Activated CD4-positive, alpha-beta T cell treated with anti-CD3 and anti-CD28 coated beads for 48 hours (primary cell): ENCODE measurements at places on chromosomes 13 and 19.

DNA sequence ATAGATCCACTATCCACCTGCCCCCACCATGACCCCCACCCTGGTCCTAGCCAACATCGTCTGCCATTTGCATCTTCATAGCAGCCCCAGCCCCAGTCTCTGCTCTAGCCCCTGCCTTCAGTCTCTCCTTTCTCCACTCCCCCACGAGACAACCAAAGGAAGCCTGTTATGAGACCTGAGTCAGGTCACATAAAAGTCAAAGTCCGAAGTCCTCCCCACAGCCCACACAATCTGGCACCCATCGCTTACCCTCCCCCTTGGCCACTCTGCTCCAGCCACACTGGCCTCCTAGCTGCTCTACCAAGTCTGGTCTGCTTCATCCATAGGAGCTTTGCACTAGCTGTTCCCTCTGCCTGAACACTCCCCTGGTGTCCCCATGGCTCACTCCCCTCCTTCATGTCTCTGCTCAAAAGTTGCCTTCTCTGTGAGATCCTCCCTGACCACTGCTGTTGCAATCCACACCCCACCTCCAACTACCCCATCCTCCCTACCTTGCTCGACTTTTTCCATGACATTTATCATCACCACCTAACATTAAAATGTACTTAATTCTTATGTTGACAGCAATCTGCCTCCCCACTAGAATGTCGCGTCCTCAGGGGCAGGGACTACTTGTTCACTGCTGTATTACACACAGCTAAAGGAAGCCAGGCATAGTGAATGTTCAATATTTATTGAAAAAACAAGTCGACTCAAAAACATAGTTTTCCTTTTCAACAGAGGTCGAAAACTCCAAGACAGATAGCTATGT lies 1.2 kb upstream of the PLEKHG2 start:
- DNase-seq = no peak

DNA sequence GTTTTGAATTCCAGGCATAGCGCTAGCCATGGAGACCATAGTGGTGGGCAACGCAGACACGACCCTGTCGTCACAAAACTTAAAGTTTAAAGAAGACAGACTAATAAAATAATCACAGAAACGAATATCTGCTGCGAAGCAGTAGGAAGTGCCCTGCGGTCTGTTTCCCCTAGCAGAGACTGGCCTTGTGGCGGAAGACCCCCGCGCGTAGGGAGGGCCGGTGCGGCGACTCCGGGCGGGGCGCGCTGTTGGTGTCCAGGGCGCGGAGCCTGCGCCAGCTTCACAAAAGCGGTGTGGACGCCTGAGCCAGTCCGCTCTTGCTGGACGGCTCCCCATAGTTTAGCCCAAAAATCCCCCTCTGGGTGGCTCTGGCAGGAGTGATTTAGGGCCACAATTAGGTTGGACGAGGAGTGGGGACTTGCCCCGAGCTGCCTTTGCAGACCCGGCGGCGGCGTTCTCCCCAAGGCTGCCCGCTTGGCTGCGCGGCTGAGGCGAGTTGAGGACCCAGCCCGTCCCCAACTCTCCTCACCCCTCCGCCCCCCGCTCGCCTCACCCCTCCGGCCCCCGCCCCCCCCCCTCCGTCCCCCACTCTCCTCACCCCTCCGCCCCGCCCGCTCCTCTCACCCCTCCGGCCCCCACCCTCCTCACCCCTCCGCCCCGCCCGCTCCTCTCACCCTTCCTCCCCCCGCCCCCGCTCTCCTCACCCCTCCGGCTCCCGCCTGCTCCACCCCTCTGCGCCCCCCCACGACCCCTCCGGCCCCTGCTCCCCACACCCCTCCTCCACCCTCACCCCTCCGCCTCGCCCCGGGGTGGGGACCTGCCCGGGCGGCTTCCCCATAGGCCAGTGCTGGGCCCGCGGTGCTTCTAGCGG lies 14.2 kb upstream of the LATS2 start:
- DNase-seq = peak; percentile 38

- no peak for DNase-seq
These were observed 24.7 kb downstream of the NFIX start for GRCh38 chr19:13020002-13020414.

GRCh38 chr13:70893832-70894231 lies 785.6 kb upstream of the KLHL1 start:
- no peak for DNase-seq

GRCh38 chr13:75316427-75316826 lies 165.5 kb downstream of the TBC1D4 start:
- no peak for DNase-seq

- peak; percentile 94 for DNase-seq
These were observed at the start of gene ERF for GRCh38 chr19:42254850-42255765. Gene ERF, minus strand, starts transcription at chr19:42255128. Its CDS starts 129 bp downstream, at chr19:42254999.

DNA sequence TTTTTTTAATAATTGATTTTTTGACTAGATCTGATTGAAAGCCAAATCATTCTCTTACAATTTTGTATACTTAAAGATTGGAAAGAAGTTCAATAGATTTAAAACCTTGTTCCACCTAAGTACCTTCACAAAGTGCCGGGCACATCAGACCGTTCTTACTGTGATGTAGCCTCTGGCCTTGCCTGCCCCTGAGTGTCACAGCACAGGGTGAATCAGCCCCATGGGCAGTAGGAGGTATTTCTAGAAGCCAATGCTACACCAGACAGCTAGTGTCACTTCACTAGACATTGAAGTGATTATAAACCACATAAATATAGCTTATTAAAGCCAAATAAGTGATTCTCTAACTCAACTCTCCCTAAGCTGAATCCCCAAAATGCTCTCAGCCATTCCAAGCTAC lies 131.3 kb downstream of the LACC1 start:
- no peak for DNase-seq

DNA sequence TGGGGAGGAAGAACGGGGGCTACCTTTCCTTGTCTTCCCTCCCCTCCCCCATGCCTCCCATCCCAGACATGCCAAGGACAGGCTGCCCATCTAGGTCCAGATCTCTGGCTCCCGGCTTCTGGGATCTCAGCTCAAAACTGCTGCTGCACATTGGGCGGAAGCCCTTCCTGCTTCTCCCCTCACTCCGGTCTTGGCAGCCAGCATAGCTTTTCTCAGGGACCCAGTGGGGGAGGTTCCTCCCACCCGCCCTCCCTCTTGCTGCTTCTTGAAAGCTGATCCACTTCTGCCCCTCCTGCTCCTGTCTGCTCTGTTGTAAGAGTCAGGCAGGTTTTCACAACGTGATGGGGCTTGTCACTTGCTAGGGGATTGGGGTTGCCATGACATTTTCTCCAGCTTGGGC lies 21.7 kb upstream of the RNF17 start:
- DNase-seq = no peak

GRCh38 chr13:113491418-113491883 lies 940 bp upstream of the DCUN1D2 start:
- no peak for DNase-seq

DNA sequence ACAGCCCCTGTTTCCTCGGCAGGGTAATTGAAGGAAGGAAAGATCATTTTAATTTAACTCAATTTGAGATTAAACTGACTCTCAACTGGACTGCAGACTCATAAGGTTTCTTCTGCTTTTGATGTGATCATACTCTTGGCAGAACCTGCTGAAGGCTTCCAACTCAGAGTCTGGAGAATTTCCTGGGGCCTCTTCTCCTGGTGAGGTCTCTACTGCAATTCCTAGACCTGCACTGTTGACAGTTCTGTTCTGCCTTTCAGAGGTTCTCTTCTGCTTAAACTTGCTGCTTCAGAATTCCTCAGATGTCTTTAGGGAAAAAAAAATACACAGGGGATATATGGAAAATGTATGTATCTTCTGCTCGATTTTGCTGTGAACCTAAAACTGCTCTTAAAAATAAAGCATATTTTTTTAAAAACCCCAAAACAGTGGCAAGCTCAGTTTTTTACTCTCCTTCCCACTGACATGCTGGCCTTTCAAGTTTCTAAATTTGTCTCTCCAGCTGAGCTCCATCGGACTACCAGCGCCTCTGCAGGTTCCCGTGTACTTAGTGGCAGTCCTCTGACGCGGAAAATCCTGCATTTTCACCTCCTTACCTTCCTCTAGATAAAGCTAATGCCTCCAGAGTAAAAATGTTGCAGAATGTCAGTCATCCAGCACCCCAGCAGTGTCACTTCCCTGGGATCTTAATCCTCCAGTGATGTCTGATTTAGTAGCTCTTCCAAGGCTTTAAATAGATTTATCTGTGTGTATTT lies 733.5 kb upstream of the SGCG start:
- no peak for DNase-seq

GRCh38 chr13:30746791-30747190 lies 11.4 kb downstream of the ALOX5AP start:
- DNase-seq = no peak
